ENCODE measurements at places on chromosomes 12 and 14.

- no peak for DNase-seq
Observed at GRCh38 chr14:86124328-86124727, 594.4 kb downstream of the FLRT2 start.

GRCh38 chr14:56342494-56342942 is 224.3 kb downstream of the PELI2 start:
- peak; percentile 71 for DNase-seq

GRCh38 chr14:38404616-38405015 is 148.7 kb upstream of the CLEC14A start:
- peak; percentile 88 for DNase-seq

DNA sequence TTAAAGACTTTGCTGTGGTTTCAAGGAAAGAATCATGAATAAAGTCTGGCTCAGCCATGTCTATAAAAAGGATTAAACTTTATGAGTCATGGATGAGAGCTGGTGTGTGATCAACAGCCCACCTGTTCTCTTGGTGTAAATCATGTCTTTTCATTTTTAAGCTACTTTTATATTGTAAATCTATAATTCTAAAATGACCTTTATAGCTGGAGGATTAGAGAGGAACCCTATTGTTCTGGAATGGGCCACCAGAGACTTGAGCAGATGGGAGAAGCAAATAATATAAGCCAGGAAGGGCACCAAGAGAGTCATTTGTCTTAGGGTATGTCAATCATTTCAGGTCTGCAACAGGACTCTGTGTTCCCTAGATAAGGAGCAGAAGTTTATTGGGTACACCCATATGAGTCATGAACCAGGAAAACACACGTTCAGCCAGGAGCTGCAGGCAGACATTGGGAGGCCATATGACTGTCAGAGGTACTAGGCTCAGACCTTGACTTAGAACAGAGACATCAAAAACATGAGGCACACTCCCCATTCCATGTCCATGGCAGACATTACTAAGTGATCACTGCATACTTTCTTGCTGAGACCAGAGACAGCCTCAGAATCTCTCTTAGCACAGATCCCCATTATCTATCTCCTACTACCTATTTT is 49.3 kb downstream of the NDUFA12 start:
- DNase-seq = no peak

GRCh38 chr14:62691647-62692489 is 353.4 kb downstream of the KCNH5 start:
- peak; percentile 38 for DNase-seq

Data from fibroblast of skin of scalp (primary cell).